ENCODE measurements at places on chromosomes 2 and 18. TPM values are rescaled to one million over a fixed set of nuclear protein-coding genes. Genes with fewer than 3 reads are reported as not detected.

Gene SERPINB10
- 0.07 TPM for polyA plus RNA-seq

Gene COMMD1
- 34.0 TPM for polyA plus RNA-seq

GRCh38 chr2:201149064-201149820 is 33.3 kb downstream of the CFLAR start:
- peak; percentile 98 for DNase-seq

- no peak for DNase-seq
These were observed 521.8 kb upstream of the ID2 start for GRCh38 chr2:8159966-8160603.

GRCh38 chr2:10001586-10001985 is 41.8 kb upstream of the KLF11 start:
- DNase-seq = no peak

DNA sequence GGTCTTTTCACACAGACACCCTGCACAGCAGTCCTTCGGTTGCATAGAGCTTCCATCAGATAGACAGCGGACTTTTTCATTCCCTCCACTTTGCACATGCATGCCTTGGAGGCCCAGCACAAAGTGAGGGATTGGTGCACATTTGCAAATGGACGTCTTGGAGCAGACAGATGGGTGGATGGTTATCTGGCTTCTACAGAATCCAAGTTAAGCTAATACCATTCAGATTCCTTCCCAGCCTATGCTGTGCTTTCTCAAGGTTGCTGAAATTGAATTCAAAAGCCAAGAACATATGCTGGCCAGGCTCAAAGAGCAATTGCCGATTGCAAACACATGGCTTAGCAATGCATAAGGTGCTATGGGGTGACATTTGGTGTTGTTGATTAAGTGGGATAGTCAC is 186.4 kb downstream of the VAPA start:
- no peak for DNase-seq

- no peak for DNase-seq
These were observed 633.4 kb upstream of the TMEFF2 start for GRCh38 chr2:192828175-192828574.

GRCh38 chr2:64328756-64329155 is 125.2 kb upstream of the LGALSL start:
- DNase-seq = no peak

Gene KCNIP3
- polyA plus RNA-seq = 5.4 TPM

Gene POTEE
- polyA plus RNA-seq = not detected

DNA sequence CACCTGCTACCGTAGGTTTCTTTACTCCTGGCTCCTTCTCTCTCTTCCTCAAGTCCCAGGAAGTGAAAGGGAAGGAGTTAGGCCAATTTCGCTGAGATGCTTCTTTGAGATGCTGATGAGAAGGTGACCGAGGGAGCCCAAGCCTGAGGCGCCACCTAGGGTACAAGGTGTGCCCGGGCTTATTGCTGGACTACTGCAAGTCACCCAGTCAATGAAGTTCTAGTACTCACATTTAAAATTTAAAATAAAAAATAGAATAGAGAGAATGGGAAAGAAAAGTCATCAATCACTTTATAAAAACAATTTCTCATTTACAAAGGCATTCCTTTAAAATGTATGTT is 45.3 kb downstream of the ACAA2 start:
- peak; percentile 65 for DNase-seq

DNA sequence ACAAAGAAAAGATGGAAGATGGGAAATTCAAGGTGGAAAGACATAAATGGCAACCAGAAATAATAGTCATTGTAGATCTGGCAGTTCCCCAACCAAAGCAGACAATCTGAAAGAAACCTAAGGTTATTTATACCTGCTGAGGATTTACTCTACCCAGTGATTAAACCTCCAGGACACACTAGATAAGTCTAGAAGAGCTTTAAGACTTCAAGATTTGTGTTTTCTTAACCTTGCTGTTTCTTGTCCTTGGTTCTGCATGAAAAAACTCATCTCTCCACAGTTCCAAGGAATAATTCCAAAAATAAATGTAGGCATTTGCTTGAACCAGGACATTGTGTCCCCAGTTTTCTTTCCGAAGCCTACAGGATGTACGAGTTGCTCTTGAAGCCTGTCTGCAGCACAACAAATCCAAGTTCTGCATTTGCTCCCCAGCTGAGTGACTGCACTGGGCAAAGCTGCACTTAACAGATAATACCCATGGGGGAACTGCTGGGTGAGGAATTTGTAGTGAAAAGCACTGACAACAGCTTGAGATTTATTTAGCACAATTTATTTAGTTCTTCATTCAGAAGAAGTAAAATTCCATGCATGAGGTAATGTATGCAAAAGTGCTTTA is 19.8 kb downstream of the DTNA start:
- DNase-seq = no peak

- DNase-seq = no peak
These were observed 419.3 kb upstream of the TNP1 start for GRCh38 chr2:217279140-217279539.

DNA sequence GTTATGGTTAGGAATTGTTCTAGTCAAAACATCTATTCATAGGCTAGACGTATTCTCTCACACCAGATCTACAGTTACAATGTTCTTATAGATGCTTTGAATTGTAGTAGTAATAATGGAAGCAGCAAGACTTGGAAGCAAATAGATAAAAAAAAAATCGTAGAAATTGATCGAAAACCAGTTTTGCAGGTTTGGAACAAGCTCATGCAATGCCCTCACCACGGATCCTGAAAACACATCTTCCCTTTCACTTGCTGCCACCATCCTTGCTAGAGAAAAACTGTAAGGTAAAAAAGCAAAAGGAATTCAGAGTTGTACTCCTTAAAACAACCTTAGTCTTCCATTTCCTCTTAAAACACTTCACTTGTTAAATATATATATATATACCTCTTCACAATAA is 4.4 kb downstream of the SULT1C4 start:
- peak; percentile 11 for DNase-seq

Data from mammary epithelial cell (primary cell).